ENCODE measurements at places on chromosomes 6 and 20.
A peak's percentile ranks its signal among the peaks of the same experiment; 100 is the strongest.

- no peak for DNase-seq
Observed at GRCh38 chr6:132361101-132361500, 40.2 kb downstream of the MOXD1 start.

DNA sequence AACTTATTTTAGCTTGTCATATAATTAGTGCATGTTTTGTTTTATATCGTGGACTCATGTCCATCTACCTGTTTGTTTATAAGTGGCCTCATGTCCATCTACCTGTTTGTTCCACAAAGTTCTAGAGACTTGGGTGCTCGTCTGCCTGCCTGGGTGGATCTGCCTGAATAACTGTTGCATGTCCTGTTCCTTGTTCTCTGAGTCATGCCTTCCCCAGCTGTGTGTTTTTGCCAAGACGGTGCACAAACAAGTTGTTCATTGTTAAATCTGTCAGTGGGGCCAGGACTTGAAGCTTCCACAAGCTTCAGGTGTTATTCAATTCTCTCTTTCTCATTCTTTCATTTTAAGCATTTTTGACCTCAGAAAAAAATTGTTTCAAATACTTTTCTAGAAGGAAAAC lies 358.0 kb upstream of the CITED2 start:
- no peak for DNase-seq

GRCh38 chr6:138692058-138692977 lies 81.3 kb upstream of the CCDC28A start:
- DNase-seq: peak; percentile 51

GRCh38 chr20:6480328-6481200 lies 286.9 kb upstream of the BMP2 start:
- DNase-seq: no peak

GRCh38 chr6:41072836-41073202 lies at the start of gene NFYA:
TSS of gene NFYA (plus strand) at chr6:41072974. CDS start at chr6:41079090, 6,116 bp downstream.
- DNase-seq: peak; percentile 95

DNA sequence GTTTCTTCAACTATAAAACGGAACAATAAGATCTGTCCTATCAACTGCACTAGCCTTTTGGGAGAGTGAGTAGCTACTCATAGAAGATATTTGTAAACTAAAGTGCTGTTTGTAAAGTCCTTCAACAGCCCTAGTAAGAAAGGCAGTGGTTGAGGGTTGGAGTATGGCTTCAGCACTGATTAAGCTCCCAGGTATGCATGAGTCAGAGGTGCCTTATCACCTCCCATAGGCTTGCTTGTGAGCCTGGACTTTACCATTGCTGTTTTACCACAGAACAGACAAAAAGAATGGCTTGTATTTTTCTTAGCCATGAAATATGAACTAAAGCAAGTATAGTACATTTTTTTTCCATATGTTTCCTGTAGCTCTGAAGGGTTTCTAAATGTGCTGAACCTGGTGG lies 44.1 kb downstream of the SAMD3 start:
- no peak for DNase-seq

- no peak for DNase-seq
Observed at GRCh38 chr6:66896415-66896814, 1189.4 kb upstream of the EYS start.

- DNase-seq: peak; percentile 58
Observed at GRCh38 chr6:14703586-14703985, 542.3 kb upstream of the JARID2 start.

DNA sequence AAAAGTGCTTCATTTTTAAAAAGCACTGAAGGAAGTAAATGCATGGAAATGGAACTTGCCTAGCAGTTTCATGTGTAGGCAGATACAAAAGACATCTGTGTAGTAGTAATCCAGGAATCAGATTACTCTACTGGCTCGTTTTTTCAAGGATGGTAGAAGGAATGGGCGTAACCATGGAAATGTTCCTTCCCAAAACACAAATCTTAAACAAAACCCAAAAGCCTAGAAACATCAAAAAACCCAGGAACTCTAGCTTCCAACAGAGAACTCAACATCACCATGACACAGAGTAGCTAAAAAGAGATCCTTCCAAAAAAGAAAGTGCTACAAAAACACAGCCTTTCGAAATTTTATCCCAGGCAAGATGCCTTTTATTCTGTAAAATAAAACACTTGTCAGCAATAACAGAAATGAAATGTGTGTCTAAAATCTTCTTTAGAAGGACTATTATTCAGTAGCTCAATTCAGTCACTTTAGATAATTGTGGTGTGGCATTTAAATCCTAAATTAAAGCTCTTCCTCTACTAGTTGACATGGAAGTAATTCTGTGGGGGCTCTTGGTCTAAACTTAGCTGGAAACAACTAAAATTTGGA lies 81.7 kb downstream of the FAM217A start:
- no peak for DNase-seq

Measured in cerebellum (tissue), 4 donors.